ENCODE measurements at places on chromosomes 5 and 9. TPM values are rescaled to one million over a fixed set of nuclear protein-coding genes. Genes with fewer than 3 reads are reported as not detected.

DNA sequence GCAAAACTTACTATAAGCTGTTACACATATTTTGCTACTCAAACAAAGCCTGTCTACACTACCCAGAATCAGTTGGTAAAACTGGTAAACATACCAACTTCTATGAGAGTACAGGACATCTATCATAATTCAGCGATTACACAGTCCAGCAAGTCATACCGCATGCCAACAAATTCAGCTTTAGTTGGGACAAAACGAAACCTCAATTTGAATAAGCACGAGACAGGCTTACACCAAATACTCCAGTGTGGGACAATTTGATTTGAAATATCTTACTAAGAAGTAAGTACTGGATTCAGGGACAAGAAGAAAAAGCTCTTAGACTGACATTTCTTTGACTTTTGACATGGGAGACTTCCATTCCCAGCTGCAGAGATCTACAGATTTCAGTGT, 2.0 kb downstream of the NRG2 start:
- DNase-seq = no peak

DNA sequence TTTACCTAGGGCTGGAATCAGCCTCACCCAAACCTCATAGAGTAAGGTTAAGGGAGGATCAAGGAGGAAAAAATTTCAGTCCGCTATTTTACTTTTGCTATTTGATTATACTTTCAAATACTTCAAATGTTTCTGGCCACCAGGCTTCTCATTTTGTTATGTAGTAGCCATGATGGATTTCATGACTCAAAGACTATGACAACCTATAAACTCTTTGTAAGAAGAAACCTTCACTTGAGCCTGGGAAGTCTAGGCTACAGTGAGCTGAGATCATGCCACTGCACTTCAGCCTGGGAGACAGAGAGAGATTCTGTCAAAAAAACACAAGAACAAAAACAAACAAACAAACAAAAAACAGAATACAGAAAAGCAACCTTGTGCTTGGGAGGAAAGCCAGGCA, 293.6 kb upstream of the TNC start:
- no peak for DNase-seq

- DNase-seq = peak; percentile 18
Measured at GRCh38 chr9:68747043-68747533, 42.0 kb downstream of the PIP5K1B start.

- no peak for DNase-seq
Measured at GRCh38 chr9:92770360-92770995, 5.8 kb upstream of the BICD2 start.

DNA sequence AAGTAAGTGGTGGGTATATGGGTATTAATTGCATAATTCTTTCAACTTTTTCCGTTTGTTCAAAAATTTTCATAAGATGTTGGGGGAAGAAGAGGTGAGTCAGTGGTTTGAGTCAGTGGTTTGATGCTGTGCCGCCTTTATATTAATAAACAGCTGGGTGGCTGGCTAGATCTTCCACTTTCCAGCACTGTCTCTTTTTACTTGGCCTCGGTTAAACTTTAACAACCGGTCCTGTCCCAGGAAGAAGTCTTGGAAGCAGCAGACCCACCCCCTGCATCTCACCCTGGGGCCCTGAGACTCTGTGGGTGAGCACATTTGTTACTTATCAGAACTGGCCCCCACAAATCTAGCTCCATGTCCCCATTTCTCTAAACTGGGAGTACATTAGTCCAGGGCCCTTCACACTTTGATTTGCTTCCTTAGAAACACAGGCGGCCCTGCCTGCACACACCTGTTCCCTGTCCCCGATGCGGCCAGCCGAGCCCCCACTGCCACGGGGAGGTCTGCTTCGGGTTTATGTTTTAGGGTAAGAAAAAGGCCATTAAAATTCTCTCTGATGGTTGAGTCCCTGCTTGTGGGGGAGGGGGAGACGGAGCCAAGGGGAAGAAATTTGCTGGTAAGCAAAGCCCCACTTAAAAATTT, 90.7 kb downstream of the PTCH1 start:
- DNase-seq = peak; percentile 51

DNA sequence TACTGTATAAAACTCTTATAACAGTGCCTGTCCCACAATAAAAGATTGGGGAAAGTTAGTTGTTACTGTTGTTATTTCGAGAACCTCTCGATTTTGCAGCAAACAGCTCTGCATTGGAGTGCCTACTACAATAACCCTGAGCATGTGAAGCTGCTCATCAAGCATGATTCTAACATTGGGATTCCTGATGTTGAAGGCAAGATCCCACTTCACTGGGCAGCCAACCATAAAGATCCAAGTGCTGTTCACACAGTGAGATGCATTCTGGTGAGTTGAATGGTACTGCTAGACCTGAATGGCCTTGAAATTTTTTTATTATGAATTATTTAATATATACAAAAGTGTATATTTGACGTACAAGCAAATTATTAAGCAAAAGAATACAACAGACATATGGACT, 123.2 kb downstream of the TEX10 start:
- no peak for DNase-seq

GRCh38 chr5:82931110-82931509, 146.1 kb downstream of the TMEM167A start:
- DNase-seq = peak; percentile 13

DNA sequence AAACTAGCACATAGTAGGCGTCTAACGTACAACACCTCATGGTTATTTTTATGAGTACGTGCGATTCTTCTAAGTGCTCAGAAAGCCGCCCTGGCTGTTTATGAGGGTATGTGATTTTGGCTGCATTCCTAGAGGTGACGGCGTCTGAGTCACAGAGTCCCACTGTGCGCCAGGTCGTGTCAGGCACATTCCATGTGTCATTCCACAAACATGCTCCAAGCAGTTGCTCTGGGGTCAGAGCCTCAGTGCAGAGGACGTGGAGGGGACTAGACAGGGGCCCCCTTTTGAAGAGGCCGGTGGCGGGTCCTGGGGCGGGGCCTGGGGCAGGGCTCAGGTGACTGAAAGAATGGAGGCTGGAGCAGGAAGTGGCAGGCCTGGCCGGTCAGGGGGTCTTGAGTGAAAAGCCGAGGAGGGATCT, 51.9 kb downstream of the NEK6 start:
- DNase-seq = peak; percentile 99

DNA sequence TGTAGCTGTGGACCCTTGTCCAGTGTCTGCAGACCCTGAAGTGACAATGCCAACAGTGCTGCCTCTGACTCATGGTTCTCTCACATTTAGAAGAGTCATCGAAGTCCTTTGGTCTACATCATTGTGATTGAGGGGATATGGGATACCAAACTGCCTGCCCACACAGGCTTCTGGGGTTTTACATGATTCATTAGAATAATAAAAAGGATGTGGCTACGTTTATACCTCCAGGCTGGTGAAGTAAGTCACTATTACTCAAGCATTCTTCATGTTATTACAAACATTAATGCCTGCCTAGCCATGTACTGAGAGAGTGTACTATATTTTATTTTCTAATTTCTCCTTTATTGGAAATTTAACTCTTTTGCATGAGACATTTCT, 365.7 kb downstream of the SPATA31D1 start:
- DNase-seq = peak; percentile 80

DNA sequence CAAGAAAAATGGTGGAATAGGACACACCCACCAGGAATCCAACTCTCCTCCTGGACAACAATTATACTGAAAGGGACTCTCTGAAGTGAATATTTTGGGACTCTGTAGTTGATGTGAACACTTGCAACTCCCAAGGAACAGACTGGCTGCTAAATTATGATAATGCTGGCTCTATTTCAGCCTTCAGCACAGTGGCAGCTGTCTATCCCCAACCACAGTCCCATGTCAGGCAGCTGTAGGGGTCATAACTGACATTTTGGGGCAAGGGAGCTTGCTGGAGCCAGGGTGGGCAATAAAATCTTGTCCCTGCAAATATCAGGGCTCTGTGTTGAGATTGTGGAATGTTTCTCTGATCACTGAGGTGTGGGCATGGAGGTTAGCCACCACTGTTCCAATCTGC, 14.2 kb downstream of the SPATA31E1 start:
- no peak for DNase-seq

DNA sequence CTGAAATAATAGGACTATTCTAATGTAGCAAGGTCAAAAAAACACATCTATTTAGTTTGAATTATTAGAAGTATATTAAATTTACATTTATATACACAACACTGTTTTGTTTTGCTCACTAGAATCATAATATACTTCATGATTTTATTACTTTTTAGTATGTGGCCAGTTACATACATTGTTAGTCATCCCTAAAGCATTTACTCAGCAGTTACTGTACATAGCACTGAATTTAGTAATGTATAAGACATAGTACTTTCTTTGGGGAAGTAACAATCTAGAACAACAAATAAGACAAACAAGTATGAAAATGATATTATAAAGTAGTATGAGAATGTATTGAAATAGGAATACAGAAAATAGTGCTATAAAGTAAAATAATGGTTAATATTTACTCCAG, 28.2 kb downstream of the ERCC8 start:
- no peak for DNase-seq

DNA sequence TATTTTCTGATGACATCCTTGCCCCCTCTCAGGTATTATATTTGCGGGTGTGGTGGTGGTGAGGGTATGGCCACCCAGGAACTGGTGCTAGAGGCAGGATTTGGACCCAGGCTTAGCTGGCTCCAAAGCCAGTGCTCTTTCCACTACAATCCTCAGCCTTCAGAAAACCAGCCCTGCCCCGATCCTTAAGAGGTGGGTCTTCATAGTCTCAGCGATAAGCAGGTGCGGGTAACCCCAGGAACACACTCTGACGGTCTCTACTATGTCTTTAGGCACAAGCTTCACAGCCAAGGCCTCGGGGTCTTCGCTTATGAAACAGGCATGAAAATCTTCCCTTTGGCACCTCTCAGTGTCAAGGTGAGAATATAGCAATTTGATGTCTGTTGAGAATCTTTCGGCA, 169.3 kb downstream of the FGF18 start:
- DNase-seq = no peak

DNA sequence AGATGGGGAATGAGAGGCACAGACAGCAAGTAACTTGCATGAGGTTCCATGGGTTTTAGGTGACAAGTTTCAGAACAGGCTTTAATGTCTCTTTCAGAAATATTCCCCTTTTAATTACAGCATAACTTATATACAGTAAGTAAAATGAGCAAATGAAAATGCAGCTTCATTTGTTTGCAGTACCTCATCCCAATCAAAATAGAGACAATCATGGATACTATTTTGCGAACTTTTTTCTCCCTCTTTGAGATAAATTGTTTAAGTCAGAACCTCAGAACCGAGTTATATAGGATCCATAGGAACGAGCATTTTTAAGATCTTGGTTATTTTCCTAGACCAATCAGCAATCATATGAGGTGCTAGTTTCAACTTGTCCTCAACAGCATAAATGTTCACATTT, 3.5 kb downstream of the LCP2 start:
- no peak for DNase-seq

GRCh38 chr9:130345897-130346385, 80.4 kb downstream of the HMCN2 start:
- DNase-seq = no peak

- DNase-seq = no peak
Measured at GRCh38 chr9:80191108-80191507, 619.3 kb downstream of the TLE4 start.

- DNase-seq = no peak
Measured at GRCh38 chr5:149773291-149774095, 43.4 kb downstream of the PPARGC1B start.

DNA sequence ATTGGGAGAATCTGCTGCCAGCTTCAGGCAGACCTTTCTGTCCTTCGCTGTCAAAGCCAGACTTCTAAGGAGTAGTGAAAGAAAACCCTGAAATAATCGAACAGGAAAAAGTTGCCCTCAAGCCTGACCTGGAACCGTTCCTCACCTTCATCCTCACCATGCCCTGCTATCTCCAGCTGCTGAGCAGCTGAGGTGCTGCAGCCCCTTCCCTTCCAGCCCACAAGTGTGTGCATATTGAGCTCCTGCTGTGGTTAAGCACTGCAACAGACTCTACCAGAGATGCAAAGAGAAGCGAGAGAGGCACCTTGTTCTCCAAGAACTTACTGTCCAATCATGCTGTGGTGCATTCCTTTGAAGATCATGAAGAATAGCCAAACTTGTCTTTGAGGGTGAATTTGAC, 18.9 kb downstream of the BHMT2 start:
- DNase-seq = no peak

DNA sequence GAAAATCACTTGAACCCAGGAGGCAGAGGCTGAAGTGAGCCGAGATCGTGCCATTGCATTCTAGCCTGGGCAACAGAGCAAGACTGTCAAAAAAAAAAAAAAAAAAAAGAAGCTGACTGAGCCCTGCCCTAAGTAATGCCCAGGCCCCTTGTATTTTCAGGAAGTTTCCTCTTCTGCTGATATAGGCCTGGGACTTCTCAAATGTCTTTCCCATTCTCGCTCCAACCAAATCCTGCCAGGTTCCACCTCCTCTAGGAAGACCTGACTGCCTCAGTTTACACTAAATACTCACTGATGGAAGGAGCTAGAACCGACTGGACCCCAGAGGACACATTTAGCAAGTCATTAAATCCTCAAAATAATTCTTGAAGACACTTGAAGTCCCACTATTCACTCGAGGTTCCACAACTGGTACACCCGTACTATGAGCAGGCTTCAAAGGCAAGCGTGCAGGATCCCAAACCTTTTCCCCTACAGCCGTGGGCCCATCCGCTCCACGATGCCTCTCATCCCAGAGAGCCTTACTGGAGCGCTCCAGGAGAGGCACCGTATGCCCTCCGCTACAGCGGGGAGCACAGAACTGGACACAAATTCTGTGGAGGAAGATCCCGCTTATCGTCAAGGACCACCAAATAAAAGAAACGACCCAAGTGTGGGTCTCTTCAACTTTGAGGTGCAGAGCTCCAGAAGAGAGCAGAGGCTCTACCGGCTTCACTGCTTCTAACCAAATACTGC, 676 bp downstream of the NOL6 start:
- DNase-seq = no peak

- peak; percentile 96 for DNase-seq
Measured at GRCh38 chr5:78586251-78586650, 62.3 kb downstream of the LHFPL2 start.

The CCDC183 gene
- not detected for total RNA-seq

The TXNDC8 gene
- total RNA-seq = not detected

The FBP1 gene
- not detected for total RNA-seq

The FREM1 gene
- not detected for total RNA-seq

The ZNF879 gene
- total RNA-seq = 0.92 TPM

The LCN9 gene
- not detected for total RNA-seq

The NR5A1 gene
- not detected for total RNA-seq

The SEMA4D gene
- total RNA-seq = 4.5 TPM

The LEAP2 gene
- total RNA-seq = 0.68 TPM

The RLN2 gene
- total RNA-seq = not detected

The CBY3 gene
- not detected for total RNA-seq

The LVRN gene
- total RNA-seq = 0.06 TPM

The FIBCD1 gene
- 11.0 TPM for total RNA-seq

The STPG3 gene
- total RNA-seq = not detected

The C9orf43 gene
- 0.54 TPM for total RNA-seq

The C6 gene
- total RNA-seq = not detected

The USP20 gene
- 9.1 TPM for total RNA-seq

The TEX48 gene
- not detected for total RNA-seq

The OTULIN gene
- total RNA-seq = 29.2 TPM

The ANKRD55 gene
- not detected for total RNA-seq
